Activated T-cell treated with anti-CD3 and anti-CD28 coated beads for 24 hours (primary cell): ENCODE measurements at places on chromosomes 2 and 18.

GRCh38 chr2:66555091-66555490 is 120.2 kb downstream of the MEIS1 start:
- no peak for DNase-seq

GRCh38 chr2:133433455-133434451 is 134.5 kb downstream of the NCKAP5 start:
- DNase-seq: no peak

DNA sequence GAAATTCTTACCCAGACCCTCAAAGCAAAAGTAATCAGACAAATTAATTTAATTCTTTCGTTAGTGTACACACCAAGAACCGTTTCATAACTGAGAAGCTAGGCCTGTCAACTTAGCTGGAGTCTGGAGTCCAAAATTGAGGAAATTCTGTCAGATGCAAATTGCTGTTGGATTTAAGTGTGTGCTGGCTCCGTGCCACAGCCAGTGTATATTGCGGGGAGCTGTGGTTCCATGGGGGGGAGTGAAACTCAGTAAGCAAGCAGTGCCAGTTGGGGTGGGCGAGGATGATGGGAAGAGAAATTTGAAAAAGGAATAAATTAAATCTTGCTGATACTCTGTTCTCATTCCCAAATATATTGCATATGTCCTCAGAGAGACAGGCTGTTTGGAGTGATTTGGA is 4.0 kb downstream of the ARPC2 start:
- no peak for DNase-seq

GRCh38 chr2:214382229-214382628 is 28.6 kb upstream of the VWC2L start:
- DNase-seq: no peak

- no peak for DNase-seq
Measured at GRCh38 chr2:47016172-47016913, 100.7 kb upstream of the MCFD2 start.

DNA sequence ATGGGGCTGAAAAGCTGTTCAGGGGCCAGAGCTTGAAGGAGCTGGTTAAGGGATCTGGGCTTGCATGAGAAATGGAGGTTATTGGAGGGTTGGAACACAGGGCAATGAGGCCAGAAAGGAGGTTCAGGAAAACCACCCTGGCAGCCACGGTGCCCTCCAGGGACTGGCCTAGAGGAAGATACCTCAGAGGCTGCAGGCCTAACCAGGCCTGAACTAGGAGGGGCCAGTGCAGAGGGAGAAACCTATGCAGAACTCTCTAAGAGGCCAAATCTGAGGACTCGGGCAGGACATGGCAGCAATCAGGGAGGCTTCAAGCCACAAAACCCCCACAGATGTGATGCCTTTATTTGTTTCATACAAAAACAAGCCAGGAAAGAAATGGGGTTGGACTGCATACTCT is 66.8 kb downstream of the BIN1 start:
- DNase-seq: no peak

GRCh38 chr2:175318542-175318941 is 137.0 kb upstream of the ATP5MC3 start:
- no peak for DNase-seq

DNA sequence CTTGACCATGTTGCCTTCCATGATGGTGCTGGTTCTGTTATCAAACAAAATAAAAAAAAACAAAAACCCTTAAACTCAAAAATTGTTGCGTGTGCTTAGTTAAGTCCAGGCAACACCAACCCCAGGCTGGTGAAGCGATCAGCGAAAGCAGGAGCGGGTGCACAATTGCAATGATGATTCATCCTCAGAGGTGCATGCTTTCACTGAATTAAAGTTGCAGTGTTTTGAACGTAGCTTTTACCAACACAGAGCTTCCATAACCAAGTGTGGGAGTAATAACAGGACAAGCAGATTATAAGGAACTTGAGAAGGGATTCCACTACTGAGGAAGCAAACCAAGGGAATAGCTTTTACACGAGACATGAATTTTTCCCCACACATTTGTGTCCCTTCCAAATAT is 39.7 kb upstream of the RAPH1 start:
- no peak for DNase-seq

DNA sequence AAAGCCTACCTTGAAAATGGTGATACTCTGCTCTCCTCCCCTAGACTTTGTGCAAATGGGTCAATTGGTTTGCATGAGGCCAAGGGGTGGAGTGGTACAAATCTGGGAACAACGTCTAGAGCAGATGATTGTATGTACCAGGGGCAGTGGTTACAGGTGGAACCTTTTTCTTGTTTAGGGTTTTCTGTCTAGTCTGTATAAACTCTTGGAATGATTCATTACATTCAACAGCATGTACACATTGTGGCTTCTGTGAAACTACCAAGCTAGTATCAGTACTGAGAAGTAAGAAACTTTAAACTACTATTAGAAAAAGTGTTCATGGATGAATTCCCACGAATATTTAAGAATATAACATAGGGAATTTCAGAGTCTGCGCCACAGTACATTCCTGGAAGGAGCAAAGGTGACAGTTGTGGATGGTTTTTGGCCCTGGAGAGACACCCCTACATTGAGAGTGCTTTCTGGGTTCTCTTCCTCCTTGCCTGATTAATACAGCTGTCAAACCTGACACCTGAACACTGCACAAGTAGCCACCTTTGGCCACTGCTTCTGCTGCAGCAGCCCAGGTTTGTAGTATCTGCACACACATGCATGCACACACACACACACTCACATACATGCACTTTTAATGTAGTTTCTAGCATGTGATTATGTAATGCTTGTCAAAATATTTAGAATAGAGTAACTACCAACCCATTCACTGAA is 30.0 kb downstream of the CFAP221 start:
- DNase-seq: no peak

- no peak for DNase-seq
Measured at GRCh38 chr2:120149406-120149805, 73.8 kb downstream of the TMEM185B start.

GRCh38 chr2:224284134-224284946 is 117.6 kb downstream of the FAM124B start:
- no peak for DNase-seq

DNA sequence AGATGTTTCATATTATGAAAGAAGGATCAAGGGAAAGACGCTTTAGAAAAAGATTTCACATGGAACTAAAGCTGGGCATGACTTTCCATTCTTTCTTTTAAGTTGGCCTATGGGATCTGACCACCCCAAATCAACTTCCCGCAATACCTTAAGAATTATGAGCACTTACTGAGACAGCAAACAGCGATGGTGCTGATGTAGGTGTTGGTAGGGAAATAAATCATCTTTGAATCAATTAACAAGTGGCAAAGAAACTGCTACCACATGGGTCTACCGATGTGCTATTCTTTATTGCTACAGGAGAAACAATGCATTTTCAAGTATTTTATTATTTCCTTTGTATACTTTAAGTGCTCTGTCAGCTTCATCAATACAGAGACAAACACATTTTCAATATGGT is 239.6 kb downstream of the PIEZO2 start:
- no peak for DNase-seq

DNA sequence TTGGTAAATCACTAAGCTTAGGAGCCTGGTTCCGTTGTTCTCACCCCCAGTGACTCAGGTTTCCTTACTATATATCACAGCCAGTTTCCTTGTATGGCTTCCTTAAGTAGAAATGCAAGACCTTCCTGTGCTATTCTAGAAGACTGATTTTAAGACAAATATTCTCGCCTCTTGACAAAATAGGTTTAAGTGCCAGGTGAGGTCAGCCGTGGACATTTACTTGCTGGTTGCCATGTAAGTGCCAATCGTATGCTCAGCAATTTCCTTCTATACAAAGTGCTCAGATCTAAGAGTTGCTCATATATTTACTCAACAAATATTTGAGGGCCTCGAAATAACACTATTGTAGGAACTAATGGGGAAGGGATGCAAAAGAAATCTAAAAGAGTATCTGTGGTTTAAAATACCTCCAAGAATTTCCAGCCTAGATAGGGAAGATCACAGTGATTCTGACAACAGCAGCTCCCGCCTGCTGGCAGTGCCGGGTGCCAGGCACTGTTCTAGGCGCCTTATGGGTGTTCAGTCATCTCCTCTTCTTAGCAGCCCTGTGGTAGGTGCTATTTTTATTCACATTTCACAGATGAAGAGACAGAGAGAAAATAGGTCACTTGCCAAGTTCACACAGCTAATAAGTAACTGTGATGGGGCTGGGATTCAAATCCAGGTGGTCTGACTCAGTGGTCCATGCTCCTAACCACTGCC is 95.3 kb upstream of the B3GNT7 start:
- DNase-seq: no peak

- no peak for DNase-seq
Measured at GRCh38 chr2:235320326-235320725, 173.5 kb upstream of the AGAP1 start.

GRCh38 chr2:146477383-146477782 is 1367.4 kb upstream of the ACVR2A start:
- DNase-seq: no peak

DNA sequence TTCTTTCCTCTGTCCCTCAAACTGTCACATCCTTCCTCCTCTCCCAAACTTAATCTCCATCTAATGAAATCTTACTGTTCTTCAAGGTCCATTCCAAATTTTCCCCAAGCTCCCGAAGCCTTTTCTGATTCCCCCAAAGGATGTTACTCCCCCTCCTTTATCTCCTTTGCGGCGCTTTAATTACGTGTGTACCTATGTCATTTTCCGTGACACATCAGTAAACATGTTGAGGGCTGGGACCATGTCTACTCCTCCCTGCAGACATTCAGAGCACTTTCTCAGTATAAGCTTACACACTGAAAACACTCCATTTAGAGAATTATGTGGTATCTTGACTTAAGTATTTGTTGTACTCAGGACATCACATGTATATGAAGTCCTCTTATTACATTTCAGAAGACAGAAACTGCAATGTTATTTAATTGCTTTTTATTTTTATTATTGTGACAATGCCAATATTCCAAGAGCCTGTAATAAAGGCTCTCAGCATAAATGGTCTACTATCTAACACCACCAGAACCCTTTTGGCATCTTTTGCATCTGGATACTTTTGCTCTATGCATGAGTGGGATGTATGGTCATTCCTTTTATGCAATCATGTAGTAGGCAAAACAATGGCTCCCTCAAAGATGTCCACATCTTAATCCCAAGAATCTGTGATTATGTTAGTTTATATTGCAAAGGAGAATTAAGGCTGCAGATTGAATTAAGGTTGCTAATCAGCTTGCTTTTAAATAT is 1.8 kb downstream of the NMI start:
- DNase-seq: no peak

DNA sequence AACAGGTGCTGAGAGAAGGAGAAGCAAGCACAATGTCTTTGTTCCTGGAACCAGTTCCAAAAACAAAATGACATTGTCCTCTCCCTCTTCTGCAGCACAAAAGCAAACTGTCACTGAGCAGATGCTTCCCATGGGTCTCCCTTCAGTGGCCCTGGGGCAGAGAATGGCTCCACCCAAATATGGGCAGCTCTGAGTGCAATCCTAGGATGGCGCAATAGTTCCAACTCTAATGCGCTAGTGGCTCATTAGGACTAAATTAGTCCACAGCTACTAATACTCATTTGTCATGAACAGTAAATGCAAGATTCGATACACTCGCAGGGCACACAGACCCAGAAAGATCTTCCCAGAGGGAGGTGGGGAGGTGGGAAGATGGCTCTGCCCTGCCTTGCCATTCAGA is 205.2 kb upstream of the CHAC2 start:
- no peak for DNase-seq

GRCh38 chr2:9287400-9288045 is 80.9 kb downstream of the ASAP2 start:
- no peak for DNase-seq
